ENCODE measurements at places on chromosomes 16 and 17. TPM values are rescaled to one million over a fixed set of nuclear protein-coding genes. Genes with fewer than 3 reads are reported as not detected.

Gene TLCD1
- total RNA-seq = 4.4 TPM

Gene EFNB3
- 0.50 TPM for total RNA-seq

Gene TSNAXIP1
- 0.09 TPM for total RNA-seq

Gene PMFBP1
- 1.4 TPM for total RNA-seq

Gene PSKH1
- total RNA-seq = 23.8 TPM

Gene KARS1
- 54.6 TPM for total RNA-seq
